ENCODE measurements at places on chromosomes 6 and 20. TPM values are rescaled to one million over a fixed set of nuclear protein-coding genes. Genes with fewer than 3 reads are reported as not detected.
A peak's percentile ranks its signal among the peaks of the same experiment; 100 is the strongest.

The SNAI1 gene
- total RNA-seq = 0.66 TPM

The PPP1R16B gene
- total RNA-seq = under 0.01 TPM

DNA sequence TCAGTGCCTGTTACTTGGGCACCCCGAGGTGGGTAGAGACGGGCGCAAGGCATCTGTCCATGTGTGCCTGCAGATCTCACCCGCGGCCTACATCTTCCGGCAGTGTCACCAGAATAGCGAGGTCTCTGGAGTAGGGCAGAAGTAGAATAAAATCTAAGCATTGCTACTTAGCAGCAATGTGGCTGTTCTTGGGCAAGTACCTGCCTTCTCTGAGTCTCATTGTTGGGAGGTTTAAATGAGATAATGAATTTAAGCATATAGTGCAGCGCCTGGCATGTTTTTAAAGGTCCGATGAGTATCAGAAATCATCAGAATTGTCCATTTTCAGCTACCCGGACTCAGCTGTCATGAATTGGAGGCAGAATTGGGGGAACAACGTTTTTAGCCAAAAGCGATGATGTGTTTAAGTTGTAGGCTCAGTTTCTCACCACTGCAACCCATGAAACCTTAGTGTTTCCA, 800 bp downstream of the ABCC10 start:
- H3K27me3 ChIP-seq = no peaks in the 10 kb centered on the region
- H3K4me1 ChIP-seq = peaks cover 3% of the 10 kb centered on the region
- peak overlapping the region; percentile 86 for H3K27ac ChIP-seq
- H3K36me3 ChIP-seq = peaks cover 5% of the 10 kb centered on the region

GRCh38 chr6:100188754-100189153, 194.7 kb upstream of the MCHR2 start:
- H3K4me3 ChIP-seq = no peak overlapping the region
- peak; percentile 29 for DNase-seq
- no peaks in the 10 kb centered on the region for H3K36me3 ChIP-seq
- H3K27ac ChIP-seq = no peak overlapping the region
- no peaks in the 10 kb centered on the region for H3K27me3 ChIP-seq

DNA sequence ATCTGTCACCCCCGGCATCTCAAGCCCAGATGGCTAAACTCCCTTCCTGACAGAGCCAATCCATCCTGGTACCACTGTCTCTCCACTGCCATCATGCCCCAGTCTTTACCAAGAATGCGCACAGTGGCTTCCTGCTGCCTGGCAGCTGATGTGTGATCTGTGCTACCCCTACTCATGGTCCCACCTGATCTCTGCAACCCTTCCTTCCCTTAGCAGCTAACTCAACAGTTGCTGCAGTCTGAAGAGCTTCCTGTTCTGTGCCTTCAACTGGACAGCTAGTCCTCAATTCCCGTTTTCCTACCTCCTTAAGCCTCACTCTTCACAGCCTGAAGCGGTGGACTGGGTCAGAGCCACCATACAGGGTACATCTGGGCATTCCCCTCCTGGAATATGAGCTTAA, 7.6 kb upstream of the FAM83C start:
- peaks cover 17% of the 10 kb centered on the region for H3K4me1 ChIP-seq
- H3K27me3 ChIP-seq = no peaks in the 10 kb centered on the region
- H3K36me3 ChIP-seq = no peaks in the 10 kb centered on the region
- H3K27ac ChIP-seq = no peak overlapping the region

DNA sequence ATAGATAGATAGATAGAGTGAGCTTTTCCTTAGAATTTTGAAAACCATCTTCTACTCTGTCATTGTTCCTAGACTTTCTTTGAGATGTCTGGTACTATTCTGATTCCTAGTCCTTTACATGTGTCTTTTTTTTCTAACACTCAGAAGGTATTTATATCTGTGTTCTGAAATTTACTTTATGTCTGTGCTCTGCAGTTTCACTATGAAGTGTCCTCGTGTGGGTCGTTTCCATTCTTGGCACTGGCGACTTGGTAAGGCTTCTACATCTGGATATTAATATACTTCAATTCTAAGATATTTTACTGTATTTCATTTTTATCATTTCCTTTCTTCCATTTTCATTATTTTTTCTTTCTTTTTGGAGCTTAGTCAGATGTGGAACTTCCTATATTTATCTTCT, 87.0 kb downstream of the FHL5 start:
- H3K27me3 ChIP-seq = no peaks in the 10 kb centered on the region
- no peak overlapping the region for H3K4me3 ChIP-seq
- no peak for DNase-seq
- H3K36me3 ChIP-seq = no peaks in the 10 kb centered on the region
- no peak overlapping the region for H3K27ac ChIP-seq

- no peaks in the 10 kb centered on the region for H3K27me3 ChIP-seq
- H3K27ac ChIP-seq = no peak overlapping the region
- H3K4me1 ChIP-seq = no peaks in the 10 kb centered on the region
Measured at GRCh38 chr20:20856956-20857355, 144.5 kb upstream of the RALGAPA2 start.

DNA sequence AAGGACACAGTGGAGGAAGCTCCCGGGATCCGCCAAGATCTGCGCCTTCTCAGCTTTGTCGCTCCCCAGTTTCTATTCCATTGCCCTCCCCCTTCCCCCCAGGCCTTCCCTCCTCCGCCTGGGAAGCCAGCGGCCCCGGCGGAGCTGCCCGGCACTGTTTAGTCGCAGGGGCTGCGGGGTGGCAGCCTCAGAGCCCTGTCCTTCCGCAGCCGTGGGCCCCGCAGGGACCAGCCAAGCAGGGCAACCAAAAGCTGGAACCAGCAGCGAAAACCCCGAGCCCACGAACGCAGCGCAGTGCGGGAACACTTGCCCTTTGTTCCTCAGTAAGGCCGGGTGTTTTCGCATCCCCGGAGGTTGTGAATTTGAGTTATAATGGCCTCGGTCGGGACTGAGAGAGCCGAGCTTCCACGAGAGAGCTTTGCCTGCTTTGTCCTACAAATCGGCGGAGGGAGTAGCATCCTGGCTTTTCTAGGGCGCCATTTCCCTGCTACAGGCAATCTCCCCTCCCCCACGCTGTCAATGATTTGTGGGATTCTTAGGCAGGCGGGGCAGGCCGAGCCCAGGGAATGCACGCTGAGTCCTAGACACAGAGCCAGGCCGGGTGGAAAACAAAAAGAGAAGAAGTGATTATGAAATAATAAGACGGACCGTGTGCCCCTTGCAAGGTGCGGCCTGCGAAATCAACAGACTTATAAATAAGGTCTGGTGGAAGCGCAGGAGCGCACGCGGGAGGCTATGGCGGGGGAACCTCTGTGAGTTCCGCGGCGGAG, 4.0 kb upstream of the TUBB2B start:
- H3K4me1 ChIP-seq = peaks cover 8% of the 10 kb centered on the region
- peak; percentile 78 for DNase-seq
- H3K4me3 ChIP-seq = peak overlapping the region; percentile 47
- no peaks in the 10 kb centered on the region for H3K36me3 ChIP-seq
- H3K27ac ChIP-seq = no peak overlapping the region
- peaks cover 74% of the 10 kb centered on the region for H3K27me3 ChIP-seq

DNA sequence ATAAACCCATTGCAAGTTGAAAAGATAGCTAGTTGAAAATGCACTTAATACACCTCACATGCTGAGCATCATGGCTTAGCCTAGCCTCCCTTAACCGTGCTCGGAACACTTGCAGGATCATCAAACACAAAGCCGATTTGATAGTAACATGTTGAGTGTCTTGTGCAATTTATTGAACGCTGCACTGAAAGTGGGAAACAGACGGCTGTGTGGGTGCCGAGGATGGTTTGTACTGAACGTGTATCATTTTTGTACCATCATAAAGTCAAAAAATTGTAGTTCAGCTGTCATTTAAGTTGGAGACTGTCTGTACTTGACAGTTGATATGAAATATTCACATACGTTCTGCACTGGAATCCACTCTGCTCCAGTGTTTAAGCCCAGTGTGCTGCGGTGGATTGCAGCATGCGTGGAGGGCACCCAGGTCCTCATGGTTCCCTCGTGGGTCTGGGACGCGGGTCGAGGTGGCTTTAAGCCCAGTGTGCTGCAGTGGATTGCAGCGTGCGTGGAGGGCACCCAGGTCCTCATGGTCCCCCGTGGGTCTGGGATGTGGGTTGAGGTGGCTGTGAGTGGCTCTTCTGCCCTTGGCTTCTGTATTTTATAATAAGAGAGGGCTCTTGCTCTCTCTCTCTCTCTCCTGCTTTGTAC, 77.0 kb downstream of the CDH4 start:
- no peak overlapping the region for H3K27ac ChIP-seq
- no peaks in the 10 kb centered on the region for H3K27me3 ChIP-seq
- no peak overlapping the region for H3K4me3 ChIP-seq
- H3K36me3 ChIP-seq = peaks cover 2% of the 10 kb centered on the region

The SOX18 gene
- not detected for total RNA-seq

GRCh38 chr6:13091192-13091591, 237.1 kb downstream of the TBC1D7 start:
- H3K4me3 ChIP-seq = no peak overlapping the region
- no peaks in the 10 kb centered on the region for H3K4me1 ChIP-seq
- DNase-seq = no peak
- H3K36me3 ChIP-seq = no peaks in the 10 kb centered on the region
- no peaks in the 10 kb centered on the region for H3K27me3 ChIP-seq
- H3K27ac ChIP-seq = no peak overlapping the region

GRCh38 chr6:130525408-130525807, 159.6 kb downstream of the TMEM200A start:
- DNase-seq = no peak
- H3K27ac ChIP-seq = no peak overlapping the region
- H3K36me3 ChIP-seq = no peaks in the 10 kb centered on the region
- H3K4me1 ChIP-seq = no peaks in the 10 kb centered on the region
- no peak overlapping the region for H3K4me3 ChIP-seq
- no peaks in the 10 kb centered on the region for H3K27me3 ChIP-seq

- peak; percentile 15 for DNase-seq
- H3K4me3 ChIP-seq = no peak overlapping the region
- no peaks in the 10 kb centered on the region for H3K4me1 ChIP-seq
- no peak overlapping the region for H3K27ac ChIP-seq
- no peaks in the 10 kb centered on the region for H3K36me3 ChIP-seq
Measured at GRCh38 chr6:70110126-70111022, 192.5 kb downstream of the COL9A1 start.

The ADGB gene
- not detected for total RNA-seq

DNA sequence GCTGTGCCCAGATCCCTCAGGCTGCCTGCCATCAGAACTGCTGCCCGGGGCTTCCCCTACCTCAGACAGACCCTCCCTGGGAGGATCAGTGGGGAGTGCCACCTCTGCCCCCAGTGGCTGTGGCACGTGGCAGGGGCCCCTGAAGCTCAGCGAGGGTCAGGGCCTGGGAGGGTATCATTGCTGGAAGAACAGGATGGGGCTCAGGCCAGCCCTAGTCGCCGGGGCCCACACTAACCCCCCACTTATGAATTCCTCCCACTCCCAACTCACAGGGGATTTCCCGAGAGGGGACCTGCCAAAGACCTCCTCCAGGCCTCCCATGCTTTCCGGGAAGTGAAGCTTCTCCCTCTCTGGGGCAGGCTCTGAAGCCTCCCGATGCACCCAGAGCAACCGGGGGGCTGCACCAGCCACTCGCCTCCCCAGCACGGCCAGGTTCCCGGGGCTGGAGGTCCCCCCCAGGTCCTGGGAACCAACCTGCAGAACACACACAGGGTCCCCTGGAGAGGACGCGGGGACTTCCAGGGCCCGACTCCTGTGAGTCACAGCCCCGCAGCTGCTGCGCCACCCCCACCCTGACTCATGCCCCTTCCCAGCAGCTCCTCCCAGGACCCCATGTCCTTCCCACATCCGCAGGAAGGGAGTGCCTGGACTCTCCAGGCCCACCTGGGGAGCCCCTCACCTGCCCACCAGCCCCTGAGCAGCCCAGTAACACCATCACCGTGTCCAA, 2.5 kb downstream of the TNFRSF6B start:
- H3K36me3 ChIP-seq = peaks cover 29% of the 10 kb centered on the region
- H3K4me3 ChIP-seq = peak overlapping the region; percentile 14
- peak overlapping the region; percentile 93 for H3K27ac ChIP-seq
- no peaks in the 10 kb centered on the region for H3K27me3 ChIP-seq
- peaks cover 28% of the 10 kb centered on the region for H3K4me1 ChIP-seq

The CASS4 gene
- total RNA-seq = 14.9 TPM

The COL20A1 gene
- not detected for total RNA-seq

DNA sequence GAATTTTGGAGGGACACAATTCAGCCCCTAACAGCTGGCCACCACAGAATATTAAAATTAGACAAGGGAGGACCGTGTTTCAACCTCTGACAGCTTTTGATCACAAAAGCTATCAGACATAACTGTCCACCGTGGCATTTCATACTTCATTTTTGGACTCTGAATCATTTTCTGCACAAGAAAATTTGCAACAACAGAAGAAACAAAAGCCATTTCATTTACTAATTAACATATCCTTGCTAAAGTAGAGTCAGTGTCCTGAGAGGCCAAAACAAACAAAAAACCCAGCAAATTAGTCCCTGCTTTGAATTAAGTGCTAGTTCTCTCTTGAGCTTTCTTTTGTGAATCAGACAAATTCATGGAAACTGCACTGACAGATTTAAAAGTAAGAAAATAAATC, 17.6 kb upstream of the COL12A1 start:
- no peak overlapping the region for H3K27ac ChIP-seq
- no peaks in the 10 kb centered on the region for H3K4me1 ChIP-seq
- no peak overlapping the region for H3K4me3 ChIP-seq
- peak; percentile 19 for DNase-seq
- H3K36me3 ChIP-seq = no peaks in the 10 kb centered on the region
- no peaks in the 10 kb centered on the region for H3K27me3 ChIP-seq

GRCh38 chr6:124994648-124995047, 32.4 kb downstream of the RNF217 start:
- H3K27me3 ChIP-seq = no peaks in the 10 kb centered on the region
- no peaks in the 10 kb centered on the region for H3K36me3 ChIP-seq
- H3K4me1 ChIP-seq = no peaks in the 10 kb centered on the region

DNA sequence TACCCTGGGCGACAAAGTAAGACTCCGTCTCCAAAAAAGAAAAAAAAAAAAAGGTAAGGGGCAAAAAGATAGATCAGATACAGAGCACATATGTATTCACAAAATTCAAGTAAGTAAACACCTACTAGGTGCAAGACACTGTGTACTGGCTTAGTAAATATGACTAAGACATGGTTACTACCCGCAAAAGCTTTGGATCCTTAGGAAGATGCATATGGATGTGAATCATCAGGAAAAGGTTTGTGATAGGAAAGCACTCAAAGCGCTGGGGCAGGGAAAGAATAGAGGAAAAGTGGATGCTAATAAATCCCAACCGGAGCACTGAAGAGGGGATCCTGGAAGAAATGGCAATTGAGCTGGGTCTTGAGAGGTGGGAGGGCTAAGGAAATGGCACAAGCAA, 118.8 kb upstream of the FAM184A start:
- no peak for DNase-seq
- no peaks in the 10 kb centered on the region for H3K27me3 ChIP-seq
- H3K4me3 ChIP-seq = no peak overlapping the region
- H3K4me1 ChIP-seq = no peaks in the 10 kb centered on the region
- H3K27ac ChIP-seq = no peak overlapping the region

The SAMD5 gene
- total RNA-seq = 4.0 TPM

- H3K27me3 ChIP-seq = no peaks in the 10 kb centered on the region
- H3K4me1 ChIP-seq = peaks cover 7% of the 10 kb centered on the region
- no peaks in the 10 kb centered on the region for H3K36me3 ChIP-seq
- DNase-seq = no peak
- peak overlapping the region; percentile 62 for H3K4me3 ChIP-seq
- H3K27ac ChIP-seq = no peak overlapping the region
Measured at GRCh38 chr6:107488174-107488874, 1.6 kb upstream of the SOBP start.

All from fibroblast of lung (primary cell).